ENCODE measurements at places on chromosomes 4 and X.
A peak's percentile ranks its signal among the peaks of the same experiment; 100 is the strongest.

- no peak for DNase-seq
Observed at GRCh38 chrX:312621-313331, 5.8 kb downstream of the GTPBP6 start.

- peak; percentile 17 for DNase-seq
Observed at GRCh38 chr4:113328514-113328913, 279.1 kb downstream of the ANK2 start.

GRCh38 chr4:188113156-188113555 lies 3.8 kb upstream of the TRIML2 start:
- no peak for DNase-seq

- no peak for DNase-seq
Observed at GRCh38 chr4:115834441-115834840, 721.0 kb upstream of the NDST4 start.

- DNase-seq, result no peak
Observed at GRCh38 chrX:104330966-104331365, 76.2 kb upstream of the ESX1 start.

DNA sequence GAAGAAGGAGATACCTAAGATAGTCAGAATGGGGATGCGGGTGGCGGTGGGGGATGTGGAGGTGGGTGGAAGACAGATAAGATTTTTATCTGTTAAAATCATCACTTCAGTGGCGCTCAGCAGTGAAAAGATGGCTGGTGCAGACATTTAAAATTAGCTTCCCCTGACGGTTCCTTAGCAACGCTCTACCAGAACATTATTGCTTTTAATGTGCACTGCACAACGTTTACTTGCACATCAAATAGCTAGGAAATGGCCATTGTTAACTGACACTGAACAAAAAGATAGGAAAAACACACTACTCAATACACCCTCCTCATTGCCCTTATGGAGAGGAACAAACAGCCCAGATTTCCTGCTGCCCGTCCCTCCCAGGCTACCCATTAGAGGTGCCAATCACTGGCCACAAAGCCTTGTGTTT lies 61.0 kb upstream of the FTHL17 start:
- DNase-seq, result peak; percentile 2

DNA sequence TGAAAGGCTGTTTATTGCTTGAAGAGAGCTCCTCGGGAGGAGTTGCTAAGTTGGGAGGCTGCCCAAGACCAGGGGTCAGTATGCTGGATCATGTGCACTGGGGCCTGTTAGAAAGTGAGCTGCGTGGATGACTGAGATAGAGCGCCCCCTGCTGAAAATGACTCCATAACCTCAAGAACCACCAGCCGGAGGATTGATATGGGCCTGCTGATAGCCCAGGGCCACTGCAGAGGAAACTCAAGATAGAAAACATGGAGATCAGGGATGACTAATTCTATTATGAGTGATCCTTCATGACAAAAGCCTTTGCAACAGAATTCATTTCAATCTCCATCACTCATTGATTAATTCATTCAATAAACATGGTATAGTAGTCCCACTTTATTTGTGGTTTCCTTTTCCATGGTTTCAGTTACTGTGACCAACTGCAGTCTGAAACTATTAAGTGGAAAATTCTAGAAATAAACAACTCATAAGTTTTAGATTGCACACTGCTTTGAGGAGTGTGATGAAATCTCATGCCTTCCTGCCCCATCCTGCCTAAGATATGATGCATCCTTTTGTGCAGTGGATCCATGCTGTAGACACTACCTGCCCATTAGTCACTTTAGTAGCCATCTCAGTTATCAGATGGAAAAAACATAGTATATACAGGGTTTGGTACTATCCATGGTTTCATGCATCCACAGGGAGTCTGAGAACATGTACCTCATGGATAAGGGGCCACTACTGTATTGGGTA lies 126.7 kb upstream of the MBNL3 start:
- DNase-seq, result peak; percentile 64

- DNase-seq, result peak; percentile 3
Observed at GRCh38 chrX:44898411-44899221, 25.6 kb downstream of the KDM6A start.

DNA sequence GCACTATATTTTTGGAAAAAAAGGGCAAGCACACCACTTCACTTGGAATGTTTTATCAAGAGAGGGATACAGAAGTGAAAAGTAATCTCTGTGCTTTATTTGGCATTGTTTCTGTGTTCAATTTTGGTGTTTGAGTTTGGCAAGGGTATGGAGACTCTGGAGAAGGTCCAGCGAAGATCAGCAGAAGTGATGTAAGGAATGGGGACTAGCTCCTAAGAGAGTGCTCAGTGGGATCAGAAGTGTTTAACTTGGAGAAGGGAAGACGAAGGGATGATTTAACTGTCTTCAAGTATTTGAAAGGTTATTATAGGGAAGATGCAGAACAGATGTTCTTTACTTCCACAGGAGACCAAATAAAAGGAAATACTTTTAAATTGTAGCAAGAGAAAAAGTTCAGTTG lies 74.3 kb downstream of the CFAP299 start:
- no peak for DNase-seq

DNA sequence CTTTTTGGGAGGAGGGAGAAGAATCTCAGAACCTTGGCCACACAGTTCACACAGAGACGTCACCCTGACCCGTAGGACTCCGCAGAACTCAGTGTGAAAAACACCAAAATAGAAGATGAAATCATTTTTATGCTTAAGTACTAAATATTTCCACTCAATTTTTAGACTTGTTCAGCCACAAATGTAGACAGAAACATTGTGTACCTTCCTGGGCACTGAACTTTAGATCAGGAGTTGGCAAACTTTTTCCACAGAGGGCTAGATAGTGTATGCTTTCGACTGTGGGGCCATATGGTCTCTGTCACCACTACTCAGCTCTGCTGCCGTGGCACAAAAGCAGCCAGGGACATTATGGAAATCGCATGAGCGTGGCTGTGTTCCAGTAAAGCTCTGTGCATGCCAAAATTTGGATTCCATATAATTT lies 61.8 kb upstream of the STOX2 start:
- DNase-seq, result no peak

- no peak for DNase-seq
Observed at GRCh38 chr4:158895797-158896576, 127.2 kb downstream of the FNIP2 start.

DNA sequence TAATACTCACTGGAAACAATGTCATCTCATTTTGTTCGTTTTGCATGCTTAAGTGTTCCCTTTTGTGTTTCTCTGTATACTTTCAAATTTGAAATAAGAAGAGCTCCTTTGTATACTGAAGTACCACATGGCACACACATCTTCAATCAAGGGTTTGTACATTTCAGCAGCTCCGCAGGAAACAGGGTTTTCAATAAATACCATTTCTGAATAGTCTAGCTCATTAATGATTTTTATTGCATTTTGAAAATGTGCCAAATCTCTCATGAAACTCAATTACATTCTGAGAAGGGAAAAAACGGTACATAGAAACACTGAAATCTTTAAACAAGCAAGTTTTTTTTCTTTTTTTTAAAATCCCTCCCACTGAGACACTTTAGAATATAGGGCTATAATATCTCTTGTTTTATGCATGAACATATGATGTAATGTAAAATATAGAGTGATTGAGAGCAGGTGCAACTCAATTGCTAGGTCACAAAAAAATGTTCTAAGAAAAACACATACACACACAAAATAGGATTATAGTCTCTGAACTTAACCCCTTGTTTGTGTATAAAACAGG lies 914.2 kb upstream of the PCDH7 start:
- no peak for DNase-seq

DNA sequence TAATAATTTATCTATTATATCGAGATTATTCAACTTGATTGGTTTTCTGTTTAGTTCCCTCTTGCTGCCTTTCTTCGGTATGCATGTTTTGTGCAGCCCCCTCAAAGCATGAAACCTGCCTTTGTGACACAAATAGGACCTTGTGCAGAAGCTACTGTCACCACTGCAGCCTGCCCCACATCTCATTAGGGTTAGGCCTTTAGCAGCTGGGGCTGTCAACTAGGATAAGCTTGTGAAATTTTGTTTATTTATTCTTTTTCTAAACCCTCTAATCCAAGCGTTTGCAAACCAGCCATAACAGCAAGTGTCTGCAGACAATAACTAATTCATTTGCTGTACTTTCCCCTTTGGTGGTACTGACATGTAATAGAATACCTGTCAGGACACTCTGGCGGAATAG lies 258.9 kb downstream of the RCHY1 start:
- DNase-seq, result no peak

- no peak for DNase-seq
Observed at GRCh38 chrX:42149765-42150164, 226.4 kb upstream of the CASK start.

DNA sequence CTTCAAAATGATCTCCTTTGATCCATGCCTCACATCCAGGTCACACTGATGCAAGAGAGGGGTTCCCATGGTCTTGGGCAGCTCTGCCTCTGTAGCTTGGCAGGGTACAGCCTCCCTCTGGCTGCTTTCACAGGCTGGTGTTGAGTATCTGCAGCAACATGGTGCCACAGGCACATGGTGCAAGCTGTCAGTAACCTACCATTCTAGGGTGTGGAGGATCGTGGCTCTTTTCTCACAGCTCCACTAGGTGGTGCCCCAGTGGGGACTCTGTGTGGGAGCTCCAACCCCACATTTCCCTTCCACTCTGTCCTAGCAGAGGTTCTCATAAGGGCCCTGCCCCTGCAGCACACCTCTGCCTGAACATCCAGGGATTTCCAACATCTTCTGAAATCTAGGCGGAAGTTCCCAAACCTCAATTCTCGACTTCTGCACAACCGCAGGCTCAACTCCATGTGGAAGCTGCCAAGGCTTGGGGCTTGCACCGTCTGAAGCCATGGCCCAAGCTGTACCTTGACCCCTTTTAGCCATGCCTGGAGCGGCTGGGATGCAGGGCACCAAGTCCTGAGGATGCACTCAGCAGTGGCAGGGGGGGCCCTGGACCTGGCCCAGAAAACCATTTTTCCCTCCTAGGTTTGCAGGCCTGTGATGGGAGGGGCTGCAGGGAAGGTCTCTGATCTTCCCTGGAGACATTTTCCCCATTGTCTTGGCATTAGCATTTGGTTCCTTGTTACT lies 137.8 kb upstream of the NUDT6 start:
- DNase-seq, result no peak

DNA sequence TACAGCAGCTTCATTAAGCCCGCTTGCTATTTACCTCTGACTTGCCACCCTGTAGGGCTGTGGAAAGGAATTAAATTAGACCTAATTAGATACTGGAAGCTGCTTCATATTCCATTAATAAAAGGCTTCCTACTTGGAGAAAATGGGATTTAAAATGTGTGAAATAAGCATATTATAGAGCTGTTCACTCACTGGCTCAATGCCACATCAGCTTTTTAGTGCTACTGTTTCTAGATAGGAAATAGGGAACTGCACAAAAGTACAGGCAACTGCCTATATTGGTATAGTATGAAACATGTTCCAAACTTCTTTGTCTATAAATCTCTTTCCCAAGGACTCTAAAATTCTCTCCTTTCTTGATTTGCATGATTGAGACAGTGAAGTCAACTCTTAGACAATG lies 407.9 kb upstream of the AADAT start:
- no peak for DNase-seq

DNA sequence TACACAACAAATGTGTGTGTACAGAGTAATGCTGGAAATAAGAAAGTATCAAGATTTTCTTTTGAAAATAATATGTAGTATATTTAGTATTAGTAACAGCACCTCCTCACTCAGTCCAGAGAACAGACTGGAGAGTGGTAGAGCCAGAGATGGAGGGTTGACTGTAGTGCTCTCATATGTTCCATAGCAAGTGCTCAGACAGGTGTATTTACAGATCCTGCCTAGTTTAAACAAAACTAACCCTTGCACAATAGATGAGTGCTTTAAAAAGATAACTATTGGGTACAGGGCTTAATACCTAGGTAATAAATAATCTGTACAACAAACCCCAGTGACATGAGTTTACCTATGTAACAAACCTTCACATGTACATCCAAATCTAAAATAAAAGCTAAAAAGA lies 381.0 kb upstream of the EMCN start:
- DNase-seq, result no peak

DNA sequence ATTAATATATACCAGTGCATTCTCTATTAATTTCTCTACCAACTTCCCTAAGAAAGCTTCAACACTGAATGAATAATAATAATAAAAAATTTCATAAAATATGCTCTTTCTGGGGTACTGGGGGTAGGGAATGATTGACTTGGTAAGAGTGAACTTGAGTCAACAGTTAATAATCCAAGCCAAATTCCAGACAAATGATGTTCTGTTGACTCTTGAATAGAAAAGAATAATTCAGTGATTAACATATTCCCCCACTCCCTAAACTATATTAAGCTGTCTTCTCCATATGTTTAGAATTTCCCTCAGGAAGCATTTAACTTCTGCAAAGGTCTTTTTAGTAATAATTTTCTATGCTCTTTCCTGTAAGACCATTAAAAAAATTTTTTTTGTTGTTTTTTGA lies 12.3 kb downstream of the PGRMC2 start:
- no peak for DNase-seq

GRCh38 chr4:42397635-42398170 lies 415 bp downstream of the SHISA3 start:
- DNase-seq, result peak; percentile 12

GRCh38 chrX:40247382-40247781 lies 149.6 kb upstream of the BCOR start:
- no peak for DNase-seq

DNA sequence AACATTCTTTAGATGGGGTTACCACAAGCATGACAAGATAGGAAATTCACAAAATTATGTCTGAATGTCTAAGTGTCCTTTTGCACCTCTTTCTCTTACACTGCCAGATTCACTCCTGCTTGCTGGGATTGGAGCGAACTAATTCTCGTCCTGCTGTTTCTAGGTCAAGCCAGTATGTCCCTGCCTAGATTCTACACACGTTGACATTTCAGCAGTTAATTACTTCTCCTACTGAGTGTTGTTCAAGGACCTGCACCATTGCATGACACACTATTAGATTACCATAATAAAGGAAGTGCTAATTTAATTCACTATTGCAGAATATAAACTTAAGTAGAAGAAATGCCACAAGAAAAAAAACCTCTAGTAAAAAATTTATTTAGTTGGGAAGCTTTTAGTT lies 1911.7 kb downstream of the PCDH7 start:
- DNase-seq, result no peak
